ENCODE measurements at places on chromosomes 13 and 19.

DNA sequence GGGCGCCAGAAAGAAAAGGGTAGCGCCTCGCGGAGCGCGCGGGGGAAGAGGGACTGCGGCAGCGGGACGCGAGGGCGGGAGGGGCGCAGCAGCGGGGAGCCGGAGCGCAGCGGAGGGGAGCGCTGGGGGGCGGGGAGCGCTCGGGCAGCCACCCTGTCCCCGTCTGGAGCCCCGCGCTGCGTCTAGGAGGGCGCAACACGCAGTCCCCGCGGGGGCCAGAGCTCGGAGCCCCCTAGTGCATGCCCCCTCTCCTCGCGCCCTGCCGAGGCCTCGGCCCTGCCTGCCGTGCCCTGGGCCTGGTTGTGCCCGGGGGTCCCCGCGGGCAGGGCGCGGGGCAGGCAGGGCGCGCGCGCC is 37.9 kb downstream of the SOX1 start:
- DNase-seq: no peak

DNA sequence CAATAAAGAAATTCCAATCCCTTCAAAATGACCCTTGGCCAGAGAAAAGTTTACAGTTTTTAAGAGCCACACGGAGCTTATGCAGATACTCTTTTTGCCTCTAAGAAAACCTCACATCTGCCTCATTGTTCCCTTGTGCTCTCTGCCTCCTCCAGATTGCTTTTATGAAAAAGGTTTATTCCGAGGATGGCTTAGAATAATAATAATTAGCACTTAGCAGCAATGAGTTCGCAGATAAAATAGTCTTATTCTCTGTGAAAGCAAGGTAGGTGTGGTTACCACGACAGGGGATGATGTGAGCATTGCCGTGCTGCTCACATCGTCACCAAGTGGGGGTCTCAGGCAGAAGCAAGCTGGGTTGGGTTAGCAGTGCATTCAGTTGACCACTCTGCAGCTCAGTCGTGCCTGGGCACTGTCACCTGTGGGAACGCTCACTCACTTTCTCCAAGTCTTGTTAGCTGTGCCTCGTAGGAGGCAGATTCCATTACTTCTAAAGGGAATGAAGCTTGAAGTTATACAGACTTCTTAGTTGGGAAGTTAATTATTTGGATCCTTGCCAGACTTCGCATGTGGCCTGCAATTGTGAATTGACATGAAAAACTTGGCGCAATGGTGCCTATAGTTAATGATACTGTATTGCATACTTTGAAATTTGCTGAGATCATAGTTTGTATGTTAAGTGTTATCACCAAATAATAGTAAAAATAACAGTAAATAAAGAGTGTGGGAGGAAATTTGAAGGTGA is 157.2 kb downstream of the MYO16 start:
- DNase-seq: no peak

DNA sequence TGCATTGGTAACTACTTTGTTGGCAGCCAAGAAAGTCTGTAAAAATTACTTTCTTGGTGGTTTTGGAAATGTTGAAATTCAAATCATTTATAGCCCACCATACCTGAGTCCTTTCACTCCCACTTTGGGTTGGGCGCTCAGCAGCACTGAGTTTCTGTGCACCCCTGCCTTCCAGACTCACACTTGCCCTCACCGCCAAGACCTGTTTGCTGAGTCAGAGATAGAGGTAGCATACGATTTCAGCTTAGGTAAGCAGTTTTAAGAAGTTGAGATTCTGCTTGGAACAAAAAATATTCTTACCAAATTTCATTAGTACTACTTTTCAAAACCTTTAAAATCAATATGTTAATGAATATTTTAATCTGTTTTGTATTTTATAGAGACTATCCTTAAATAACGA is 12.6 kb downstream of the MPHOSPH8 start:
- no peak for DNase-seq

DNA sequence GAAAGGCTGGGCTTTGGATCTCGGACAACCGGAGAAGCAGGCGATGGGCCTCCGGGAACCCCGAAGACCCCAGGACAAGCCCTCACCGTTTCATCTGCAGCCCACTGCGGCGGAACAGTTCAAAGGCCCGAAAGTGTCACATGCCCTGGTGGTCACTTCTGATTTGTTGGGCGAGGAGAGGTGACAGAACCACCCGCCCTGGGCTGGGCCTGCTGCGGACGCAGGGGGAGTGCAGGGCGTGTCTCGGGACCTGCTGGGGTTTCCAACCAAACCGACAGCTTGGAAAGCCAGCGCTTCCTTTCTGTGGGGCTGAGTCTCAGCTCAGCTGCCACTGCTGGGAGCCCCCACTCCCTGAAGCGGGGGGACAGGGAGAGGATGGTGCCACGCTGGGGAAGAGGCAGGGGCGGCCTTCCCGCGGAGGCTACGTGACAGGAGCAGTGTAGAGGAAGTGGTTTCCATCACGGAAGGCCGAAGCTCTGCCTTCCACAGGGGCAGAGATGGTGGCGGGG is 22.8 kb upstream of the ZBTB7A start:
- peak; percentile 81 for DNase-seq

DNA sequence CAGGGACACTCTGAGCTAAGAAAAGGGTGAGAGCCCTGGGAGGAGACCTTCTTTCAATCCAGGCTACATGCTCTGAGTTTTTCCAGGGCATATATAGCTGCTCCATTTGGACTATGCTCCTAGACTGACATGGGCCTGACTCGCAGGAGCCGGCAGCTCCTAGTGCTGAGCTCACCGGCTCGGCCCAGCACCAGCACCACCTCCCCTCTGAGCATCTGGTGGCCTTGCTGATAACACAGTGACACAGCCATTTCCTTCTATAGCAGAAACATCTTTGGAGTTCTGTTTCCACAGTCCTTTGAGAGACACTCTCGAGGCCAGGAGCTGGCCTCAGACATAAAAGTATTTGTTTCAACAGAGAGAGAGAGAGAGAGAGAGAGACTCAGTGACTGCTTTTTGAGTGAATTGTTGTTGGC is 184.9 kb downstream of the TM9SF2 start:
- DNase-seq: no peak

DNA sequence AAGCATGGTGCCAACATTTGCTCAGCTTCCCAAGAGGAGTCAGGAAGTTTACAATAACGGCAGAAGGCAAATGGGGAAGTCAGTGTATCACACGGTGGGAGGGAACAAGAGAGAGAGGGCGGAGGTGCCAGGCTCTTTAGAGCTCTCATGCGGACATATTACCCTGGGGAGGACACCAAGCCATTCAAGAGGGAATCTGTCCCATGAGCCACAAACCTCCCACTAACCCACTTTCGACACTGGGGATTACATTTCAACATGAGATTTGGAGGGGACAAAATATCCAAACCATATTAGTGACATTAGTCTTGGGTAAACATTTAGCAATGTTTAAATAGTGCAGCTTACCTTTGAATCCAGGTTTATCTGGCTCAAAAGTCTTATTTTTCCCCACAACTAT is 69.9 kb downstream of the SLAIN1 start:
- no peak for DNase-seq

- peak; percentile 80 for DNase-seq
Observed at GRCh38 chr19:6048793-6049405, 61.4 kb downstream of the RFX2 start.

DNA sequence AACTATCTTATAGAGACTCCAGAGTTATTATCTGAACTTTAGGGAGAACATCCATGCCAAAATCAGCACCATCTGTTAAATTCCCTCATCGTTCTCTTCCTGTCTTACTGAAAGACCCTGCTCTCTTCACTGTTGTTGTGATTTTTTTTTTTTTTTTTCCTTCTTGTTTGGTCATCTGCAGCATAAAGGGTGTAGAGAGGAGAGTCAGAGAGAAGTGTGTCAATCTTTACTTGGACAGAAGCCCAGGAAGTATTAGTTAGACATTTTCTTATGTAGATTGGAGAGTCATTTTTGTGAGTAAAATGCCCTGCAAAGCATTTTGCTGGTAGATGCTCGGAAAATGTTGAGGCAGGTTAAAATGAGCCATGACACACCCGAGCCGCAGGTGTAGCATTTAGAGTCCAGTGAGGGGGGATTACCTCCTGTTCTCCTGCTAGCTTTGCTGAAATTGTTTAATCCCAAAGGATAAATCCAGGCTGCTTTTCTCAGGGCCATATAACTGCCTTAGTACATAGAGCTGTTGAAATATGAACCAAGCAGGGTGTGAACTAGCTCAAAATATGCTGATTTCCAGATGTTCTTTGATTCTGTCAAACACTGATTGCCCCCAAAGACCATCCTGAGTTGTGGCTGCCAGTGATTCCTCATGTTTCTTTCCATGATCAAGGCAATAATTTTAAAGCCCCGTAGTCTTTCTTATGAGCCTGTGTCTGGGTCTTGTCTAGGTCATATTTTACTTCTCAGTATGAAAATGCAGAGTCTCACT is 143.5 kb downstream of the DCT start:
- DNase-seq: no peak

DNA sequence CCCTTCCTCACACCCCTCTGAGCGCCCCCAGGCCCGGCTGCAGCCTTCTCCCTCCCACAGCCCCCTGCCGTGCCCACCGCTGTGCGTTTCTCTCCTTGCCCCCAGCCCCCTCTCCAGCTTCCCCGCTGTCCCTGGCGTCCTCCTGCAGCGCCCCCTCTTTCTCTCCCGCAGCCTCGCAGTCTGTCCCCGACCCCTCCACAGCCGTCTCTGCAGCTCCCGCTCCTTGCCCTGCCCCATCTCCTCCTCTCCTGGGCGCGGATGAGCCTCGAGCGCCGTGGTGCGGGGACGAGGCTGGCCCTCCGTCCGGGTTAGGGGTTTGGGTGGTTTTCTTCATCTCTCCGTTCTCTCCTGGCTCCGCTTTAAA is 1.1 kb downstream of the KMT5C start:
- peak; percentile 34 for DNase-seq

GRCh38 chr13:112722433-112723263 is 32.8 kb downstream of the ATP11A start:
- no peak for DNase-seq

DNA sequence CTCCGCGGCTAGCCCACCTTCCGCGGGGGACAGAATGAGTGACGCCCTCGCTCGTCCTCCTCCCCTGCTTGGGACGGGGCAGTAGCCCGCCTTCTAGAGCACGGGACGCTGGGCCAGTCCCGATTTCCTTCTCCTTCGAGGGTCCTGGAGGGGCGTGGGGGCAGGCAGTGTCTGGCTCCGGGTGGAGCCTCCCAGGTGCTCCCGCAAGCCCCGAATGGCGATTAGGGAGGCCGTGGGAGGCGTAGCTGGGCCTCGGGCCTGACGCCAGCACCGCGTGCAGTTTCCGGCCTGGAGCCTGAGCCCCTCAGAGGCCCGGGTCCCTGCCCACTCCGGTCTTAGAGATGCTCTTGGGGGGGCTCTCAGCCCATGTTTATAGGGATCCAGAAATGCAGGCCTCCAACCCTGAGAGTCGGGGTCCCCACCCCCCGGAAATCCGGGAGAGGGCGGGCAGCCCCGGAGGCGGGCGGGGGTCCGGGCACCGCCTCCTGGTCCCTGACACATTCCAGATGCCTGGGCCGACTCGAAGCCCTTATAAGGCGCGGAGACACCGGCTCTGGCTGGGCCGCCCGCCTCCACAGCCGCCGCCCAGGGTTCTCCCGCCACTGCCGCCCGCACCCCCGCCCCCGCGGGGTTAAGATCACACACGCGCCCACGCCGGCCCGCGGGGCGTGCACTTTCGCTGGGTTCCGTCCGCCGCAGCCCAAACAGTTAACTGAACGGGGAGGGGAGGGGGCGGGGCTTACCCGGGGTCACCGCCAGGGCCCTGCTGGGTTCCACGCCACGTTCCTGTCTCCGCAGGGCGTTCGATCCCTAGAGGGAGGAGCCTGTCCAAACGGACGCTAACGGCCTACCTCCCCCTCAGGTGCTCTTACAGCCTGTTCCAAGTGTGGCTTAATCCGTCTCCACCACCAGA is 1.5 kb downstream of the MYADM start:
- DNase-seq: peak; percentile 92

DNA sequence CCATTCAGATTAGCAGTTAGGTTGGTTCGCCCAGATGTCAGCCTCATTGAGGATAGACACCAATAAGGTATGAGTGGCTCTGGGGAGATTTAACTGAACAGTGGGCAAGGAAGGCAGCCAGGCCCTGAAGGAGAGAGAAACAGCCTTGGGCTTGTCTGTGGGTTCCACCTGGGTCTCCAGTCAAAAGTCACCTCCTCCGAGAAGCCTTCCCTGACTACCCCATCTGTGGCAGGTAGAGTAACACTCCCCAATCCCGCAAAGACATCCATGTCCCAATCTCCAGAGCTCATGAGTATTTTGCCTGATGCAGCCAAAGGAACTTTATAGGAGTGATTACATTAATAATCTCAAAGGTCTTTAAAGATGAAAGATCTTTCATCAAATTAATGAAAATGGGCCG is 8.0 kb upstream of the YJU2 start:
- DNase-seq: no peak

- no peak for DNase-seq
Observed at GRCh38 chr19:21586311-21587116, 81.1 kb downstream of the ZNF429 start.

- DNase-seq: no peak
Observed at GRCh38 chr13:75770592-75771011, 134.5 kb downstream of the LMO7 start.

GRCh38 chr13:67281466-67281865 is 51.3 kb upstream of the PCDH9 start:
- DNase-seq: no peak

DNA sequence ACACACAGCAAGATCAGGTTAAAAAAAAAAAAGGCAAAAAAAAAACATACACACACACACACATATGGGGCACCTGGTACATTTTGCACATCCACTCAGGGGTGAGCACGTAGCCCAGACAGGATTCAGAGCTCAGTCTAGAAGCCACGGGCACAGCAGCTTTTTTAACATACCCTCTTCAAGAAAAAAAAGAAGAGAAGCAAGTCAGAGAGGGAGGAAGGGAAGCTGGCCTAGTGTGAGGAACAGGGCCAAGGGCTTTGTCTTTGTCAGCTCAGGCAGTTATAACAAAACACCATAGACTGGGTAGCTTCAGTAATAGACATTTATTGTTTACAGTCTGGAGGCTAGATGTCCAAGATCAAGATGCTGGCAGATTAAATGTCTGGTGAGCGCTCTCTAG is 2.3 kb upstream of the TPM4 start:
- DNase-seq: no peak

GRCh38 chr13:36366031-36366430 is 19.8 kb upstream of the SPART start:
- DNase-seq: no peak

DNA sequence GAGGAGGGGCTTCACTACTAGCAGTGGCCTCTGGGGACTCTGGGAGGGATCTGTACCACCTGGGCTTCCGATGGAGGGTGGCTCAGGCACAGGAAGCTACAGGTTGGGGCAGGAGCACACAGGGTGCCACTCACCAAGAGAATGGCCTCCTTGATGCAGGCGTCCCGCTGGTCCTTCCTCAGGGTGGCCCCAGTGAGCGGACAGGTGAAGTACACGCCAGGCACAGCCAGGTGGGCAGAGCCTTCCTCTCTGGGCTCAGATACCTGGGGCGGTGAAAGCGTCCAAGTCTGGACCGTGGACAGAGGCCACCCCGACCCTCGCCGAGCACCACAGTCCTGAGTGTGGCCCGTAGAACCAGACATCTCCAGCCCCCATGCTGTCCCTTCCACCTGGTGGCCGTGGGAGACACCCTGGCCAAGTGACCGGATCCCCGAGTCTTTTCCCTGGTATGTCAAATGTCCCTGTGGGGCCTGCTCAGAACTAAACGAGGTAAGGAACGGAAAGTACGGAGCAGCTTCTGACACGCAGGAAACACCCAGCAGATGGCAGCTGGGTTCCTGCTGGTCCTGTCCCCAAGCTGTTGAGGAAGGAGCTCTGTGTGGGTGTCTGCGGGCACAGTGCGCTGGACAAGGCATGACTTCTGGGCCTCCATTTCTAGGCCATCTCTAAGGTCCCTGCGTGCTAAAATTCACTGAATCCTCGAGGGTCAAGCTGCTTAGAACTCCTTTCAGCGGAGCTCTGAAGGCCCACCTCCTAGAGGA is 5.2 kb downstream of the UBXN6 start:
- no peak for DNase-seq

Measured in activated CD4-positive, alpha-beta memory T cell treated with anti-CD3 and anti-CD28 coated beads, Interleukin-2, amount 10 ng/mL, durations not matched to agents 7 days and 5 days (primary cell).